ENCODE measurements at places on chromosomes 1 and 21.

- DNase-seq: no peak
Measured at GRCh38 chr1:13674377-13674776, 25.6 kb upstream of the PRDM2 start.

DNA sequence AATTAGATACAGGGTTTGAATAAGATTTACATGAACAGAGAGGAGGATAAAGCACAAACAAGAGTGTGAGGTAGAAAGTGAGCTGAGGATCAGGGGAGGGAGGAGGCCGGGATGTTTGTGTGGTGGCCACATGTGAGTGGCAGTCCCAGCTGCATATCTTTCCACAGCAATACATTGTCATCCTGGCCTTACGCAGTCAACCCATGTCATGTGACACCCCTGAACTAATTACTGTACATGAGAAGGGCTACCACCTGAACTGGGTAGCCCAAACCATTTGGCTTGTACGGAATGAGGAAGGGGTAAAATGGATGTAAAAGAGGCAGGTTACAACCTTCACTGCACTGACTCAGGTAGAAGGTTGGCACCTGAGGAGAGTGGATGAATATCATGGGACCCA is 4.2 kb downstream of the SLAMF7 start:
- no peak for DNase-seq

- DNase-seq: peak; percentile 47
Measured at GRCh38 chr1:108708691-108709660, 3.7 kb upstream of the FNDC7 start.

DNA sequence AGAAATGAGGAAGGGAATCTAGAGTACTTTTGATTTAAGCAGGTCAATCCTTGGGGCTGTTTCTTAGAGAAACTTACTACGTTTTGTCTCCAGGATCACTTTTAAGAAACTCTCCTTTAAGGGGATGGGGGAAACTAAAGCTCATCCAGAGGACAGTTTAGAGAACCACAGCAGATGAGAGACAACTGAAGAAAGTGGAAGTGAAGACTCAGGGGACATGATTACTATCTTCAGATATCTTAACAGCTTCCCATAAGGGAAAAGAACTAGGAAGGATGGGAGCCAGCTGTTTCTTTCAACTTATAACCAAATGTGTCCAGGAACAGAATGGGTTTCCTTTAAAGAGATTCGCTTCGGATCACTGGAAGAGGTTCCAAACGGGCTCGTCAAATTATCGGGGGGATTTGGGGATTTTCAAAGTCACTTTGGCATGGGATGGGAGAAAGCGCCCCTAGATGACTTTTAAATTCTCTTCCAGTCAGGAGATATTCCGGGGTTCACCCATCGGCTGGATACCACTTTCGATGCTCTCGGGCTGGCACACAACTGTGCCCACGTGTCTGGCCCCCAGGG is 1.2 kb downstream of the SCMH1 start:
- no peak for DNase-seq

- no peak for DNase-seq
Measured at GRCh38 chr1:200654660-200655059, 15.0 kb downstream of the DDX59 start.

DNA sequence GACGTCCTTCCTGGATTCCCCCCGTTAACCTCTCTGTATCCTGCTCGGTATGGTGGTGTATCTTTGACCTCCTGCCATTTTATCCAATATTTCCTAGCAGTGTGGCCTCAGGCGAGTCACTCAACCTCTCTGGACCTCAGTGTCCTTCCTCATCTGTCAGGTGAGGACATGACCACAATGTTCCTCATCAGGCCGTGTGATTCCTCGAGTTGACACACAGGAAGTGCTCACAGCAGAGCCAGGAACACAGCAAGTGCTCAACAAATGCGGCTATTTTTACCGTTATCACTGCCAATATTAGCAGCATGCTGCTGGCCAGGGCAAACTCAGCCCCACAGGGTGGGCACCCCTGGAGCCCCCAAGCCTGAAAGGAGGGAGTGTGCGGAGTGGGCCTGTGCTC is 450.2 kb downstream of the KIF26B start:
- DNase-seq: no peak

GRCh38 chr21:25831300-25831960 is 96.7 kb downstream of the GABPA start:
- no peak for DNase-seq

- no peak for DNase-seq
Measured at GRCh38 chr1:225855503-225856300, 26.5 kb downstream of the TMEM63A start.

- DNase-seq: no peak
Measured at GRCh38 chr1:93715529-93716126, 34.0 kb upstream of the BCAR3 start.

GRCh38 chr1:46394872-46395465 is 852 bp downstream of the FAAH start:
- DNase-seq: no peak

DNA sequence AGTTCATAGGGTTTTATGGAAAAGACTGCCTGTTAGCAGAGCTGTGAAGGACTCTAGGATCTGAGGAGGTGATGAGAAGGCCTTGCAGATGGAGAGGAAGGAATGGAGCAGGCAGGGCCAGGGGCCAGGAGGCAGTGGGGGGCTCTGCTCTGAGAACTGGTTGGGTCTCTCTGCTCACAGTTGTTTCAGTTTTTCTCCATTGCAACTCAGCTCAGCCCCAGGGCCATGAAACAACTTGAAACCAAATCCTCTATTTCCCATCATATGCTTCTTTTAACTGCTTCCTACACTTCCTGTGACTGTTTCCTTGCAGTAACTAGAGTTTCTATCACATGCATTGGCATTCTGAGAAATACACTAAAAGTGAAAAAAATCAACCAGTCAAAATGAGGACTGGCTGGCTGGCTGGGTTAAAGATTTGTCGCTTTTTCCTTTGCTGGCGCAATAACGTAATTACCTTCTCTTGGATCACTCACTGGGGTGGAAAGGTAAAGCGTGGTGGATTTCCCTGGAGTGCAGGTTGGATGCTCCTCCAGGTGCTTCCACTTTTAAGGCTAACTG is 172.0 kb downstream of the CDC7 start:
- DNase-seq: peak; percentile 26

DNA sequence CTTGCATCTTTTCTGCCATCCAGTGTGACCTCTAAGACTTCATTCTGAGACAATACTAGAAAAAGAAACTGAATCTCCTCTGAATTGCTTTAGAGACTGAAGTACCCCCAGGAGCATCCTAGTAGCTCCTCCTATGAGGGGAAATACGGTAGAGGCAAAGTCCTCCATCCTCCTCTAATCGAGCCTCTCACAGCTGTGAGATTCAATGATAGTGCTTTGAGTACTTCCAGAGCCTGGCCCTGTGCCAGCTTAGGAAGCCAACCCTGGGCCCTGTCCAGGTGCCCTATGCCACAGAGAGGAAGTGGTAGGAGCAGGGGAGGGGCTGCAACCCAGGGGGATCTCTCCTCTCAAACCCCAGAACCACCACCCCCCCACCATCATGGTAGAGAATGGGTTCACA is 10.7 kb downstream of the RORC start:
- no peak for DNase-seq

DNA sequence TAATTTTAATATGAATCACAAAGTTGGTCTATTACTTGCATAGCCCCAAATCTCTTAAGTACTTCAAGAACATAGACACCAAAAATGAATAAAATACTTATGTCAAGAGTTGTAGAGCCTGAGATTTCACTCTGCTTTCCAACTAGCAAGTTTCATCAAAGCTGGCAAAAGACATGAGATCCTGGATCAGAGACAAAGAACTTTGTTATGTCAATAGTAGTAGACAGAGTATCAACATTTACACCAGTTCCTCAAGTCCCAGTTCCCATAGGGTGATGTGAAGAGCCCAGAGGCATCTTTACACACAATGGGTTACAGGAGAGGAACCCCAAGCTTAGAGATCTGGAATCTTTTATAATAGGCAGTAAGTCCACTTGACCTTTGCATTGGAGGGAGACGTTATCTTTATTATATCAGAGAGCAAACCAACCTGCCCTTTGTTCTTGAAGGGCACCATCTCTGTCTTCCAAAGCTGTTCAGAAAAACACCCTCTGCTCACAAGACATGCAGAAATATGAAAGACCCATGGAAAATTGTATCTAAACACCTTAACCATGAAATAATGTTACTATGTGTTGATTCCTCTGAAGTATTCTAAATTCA is 174.4 kb upstream of the GALNT2 start:
- no peak for DNase-seq

GRCh38 chr1:234322979-234323378 is 50.3 kb upstream of the COA6 start:
- DNase-seq: peak; percentile 38

- no peak for DNase-seq
Measured at GRCh38 chr1:199639453-199639852, 388.1 kb upstream of the NR5A2 start.

- no peak for DNase-seq
Measured at GRCh38 chr1:207268337-207268736, 53.1 kb upstream of the CD55 start.

DNA sequence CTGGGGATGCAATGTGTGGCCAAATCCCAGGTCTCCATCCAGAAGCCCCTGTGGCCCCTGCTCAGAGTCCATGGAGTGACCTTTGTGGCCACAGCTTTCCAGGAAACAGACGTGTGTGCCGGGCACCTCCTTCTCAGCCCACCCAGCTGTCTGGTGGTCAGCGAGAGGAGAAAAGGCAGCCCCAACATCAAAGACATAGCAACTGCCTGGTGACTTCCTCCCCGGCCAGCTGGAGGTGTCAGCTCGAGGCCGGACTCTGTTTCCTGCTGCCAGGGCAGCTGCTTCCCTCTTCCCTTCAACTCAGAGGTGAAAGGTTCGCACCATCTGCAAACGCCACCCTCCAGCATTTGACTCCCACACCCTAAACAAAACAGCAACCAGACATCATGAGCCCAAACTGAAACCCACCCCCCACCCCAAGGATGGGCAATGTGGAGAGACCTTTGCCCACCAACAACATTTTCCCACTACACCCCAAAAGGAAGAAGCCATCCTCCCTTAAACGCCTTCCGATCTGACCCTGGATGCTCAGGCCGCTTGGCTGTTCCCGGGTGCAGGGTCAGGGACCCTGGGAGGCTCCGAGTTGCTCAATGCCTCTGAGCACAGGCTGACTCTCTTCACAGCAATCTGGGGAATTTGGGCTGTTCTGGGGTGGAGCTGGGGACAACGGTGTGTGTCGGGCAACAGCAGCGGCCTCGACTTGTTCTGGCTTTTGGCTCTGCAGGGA is 162.3 kb downstream of the PSMG1 start:
- DNase-seq: no peak

- no peak for DNase-seq
Measured at GRCh38 chr1:214455479-214455878, 95.9 kb downstream of the PTPN14 start.

DNA sequence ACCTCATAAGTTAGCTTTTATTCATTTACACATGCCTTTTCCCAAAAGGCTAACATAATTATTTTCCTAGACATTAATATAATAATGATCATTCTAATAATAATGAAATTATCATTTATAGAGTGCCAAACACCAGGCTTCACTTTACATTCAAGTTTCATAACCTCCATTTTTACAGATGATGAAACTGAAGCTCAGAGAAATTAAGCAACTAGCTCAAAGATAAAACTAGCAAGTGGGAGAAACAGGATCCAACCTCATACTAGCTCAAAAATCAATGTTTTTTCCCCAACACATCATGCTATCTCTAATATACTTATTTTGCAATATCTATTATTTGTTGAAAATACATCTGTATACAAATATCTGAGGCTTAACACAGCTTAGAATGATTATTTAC is 14.0 kb downstream of the LPGAT1 start:
- DNase-seq: no peak

DNA sequence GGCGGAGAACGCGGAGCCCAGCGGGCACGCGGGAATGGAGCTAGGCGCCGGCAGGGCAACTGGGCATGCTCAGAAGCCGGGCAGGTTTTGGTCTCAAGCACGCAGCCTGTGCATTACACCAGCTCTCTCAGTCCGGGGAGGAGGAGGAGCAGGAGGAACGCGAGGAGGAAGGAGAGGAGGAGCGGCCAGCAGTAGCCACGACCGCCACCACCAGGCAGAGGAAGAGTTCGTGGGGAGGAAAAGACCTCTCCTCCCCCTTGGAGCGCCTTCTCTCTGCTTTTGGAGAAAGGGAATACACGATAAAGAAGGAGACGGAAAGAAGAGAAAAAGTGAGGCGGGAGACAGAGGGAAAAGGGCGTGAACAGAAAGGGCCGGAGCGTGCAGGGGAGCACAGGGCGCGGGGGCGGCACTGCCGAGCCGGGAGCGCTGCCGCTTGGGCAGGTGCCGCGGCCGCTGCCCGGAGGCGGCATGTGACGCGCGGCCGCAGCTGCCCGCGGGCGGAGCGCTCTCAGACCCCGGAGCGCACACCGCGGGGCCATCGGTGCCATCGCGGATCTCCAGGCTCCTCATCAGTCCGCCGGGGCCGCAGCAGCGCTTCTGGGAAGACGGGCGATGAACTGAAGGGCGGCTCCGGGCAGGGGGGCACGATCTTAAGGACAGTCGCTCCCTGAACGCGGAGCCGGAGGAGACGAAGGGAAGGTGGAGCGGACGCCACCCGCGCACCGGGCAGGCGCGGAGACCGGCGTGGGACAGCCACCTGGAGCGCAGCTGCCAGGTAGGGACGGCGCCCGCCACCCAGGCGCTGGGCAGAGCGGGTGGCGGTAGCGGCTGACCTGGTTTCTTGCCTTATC is at the start of gene CHRM3:
CHRM3 (plus strand) TSS at position 116 of the 851 bp plus-strand sequence. CDS start 520,884 bp downstream, outside the sequence.
- DNase-seq: peak; percentile 14

- DNase-seq: no peak
Measured at GRCh38 chr1:119467857-119468668, 38.9 kb upstream of the HSD3B1 start.

DNA sequence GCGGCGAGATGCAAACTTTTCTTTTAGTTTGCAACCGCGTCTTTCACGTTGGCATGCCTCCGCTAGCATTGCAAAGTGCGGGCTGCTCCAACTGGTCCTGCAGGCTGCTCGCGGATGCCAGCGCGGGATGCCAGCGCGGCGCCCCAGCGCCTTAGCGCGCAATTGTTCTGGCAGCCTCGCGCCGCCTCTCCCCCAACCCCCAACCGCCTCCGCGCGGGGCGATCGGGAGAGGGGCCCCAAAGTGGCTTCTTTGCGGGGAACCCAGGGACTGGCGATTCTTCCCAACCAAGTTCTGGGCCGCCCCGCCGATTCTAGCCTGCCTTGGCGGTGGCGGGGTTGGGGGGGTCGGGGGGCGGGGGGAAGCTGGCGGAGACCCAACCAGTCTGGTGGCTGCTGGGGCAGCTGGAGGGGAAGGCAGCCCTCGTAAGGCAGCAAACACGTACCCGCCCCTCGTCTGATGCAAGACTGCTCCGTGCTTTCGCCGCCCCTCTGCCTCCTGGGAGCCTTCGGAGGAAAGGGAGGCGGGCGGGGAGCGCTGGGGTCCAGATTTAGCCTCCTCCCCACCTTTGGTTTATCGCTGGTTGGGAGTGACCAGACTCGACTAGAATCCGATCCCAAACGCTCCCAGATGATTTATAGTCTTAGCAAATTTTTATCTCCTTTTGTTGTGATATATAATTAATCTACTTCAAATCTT is 756 bp downstream of the PHGDH start:
- peak; percentile 42 for DNase-seq

- no peak for DNase-seq
Measured at GRCh38 chr1:15207031-15207828, 39.8 kb upstream of the FHAD1 start.

- no peak for DNase-seq
Measured at GRCh38 chr1:30274173-30274970, 449.0 kb downstream of the MATN1 start.
